ENCODE measurements at places on chromosomes 12 and 14. TPM values are rescaled to one million over a fixed set of nuclear protein-coding genes. Genes with fewer than 3 reads are reported as not detected.

DNA sequence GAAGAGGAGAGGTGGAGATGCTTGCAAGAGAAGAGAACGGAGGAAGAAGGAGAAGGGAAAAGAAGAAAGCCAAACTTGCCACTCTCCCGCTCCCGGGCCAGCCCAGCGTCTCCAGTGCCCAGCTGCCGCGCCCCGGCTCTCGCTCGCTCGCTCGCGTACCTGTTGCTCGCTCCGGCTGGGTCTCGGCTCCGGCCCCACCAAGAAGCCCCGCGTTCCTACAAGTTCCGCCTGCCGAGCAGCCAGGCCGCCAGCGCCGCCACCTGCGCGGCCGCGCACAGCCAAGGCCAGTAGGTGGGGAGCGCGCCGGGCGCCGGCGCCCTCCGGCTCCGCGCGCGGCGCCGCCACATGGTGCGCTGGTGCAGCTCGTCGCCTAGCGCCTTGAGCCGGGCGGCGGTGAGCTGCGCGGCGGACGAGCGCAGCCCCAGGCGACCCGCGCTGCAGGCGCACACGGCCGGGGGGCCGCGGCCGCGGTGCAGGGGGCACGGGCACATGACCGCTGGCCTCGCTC is 370 bp downstream of the HRK start:
- DNase-seq, result no peak

DNA sequence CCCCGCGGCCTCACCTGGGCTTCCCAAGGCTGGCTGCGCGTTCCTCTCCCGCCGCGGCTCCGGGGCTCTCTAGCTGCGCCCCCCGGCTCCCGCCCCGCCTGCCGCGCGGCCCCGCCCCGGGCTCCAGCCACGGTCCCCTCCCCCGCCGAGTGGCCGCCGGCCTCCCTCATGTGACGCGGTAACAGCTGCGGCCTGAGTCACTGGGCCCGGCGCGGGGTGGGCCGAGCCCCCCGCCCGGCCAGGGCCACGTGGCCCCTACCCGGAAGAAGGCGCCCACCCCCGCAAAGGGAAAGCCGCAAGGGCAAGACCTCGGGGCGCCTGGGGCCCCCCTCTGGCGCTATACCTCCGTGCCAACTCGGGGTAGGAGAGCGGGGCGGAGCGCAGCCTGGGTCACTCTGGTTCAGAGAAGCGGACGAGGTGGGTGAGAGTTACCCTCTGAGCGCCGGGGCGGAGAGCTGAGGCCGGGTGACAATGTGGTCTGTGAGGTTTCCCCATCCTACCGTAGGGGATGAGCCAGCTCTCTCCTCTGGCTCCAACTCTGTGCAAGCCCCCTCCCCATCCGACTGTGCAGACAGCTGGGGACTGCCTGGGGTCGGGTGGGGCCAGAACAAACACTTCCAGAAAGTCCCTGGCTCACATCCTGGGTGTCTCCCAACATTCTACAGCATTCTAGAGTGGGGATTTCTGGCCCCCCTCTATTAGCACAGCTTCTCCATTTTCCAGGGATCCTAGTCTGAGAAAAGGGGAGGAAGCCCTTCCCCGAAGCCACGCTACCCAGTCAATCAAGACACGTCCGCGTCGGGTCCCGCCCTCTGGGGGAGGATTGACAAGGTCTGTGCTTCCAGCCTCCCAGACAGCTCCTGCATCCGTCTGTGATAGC is at the start of gene CD63:
Gene CD63 (minus strand): TSS at position 71 of the 880 bp plus-strand sequence. CDS start 668 bp downstream, outside the sequence.
- peak; percentile 97 for DNase-seq

ACRBP gene
- 0.32 TPM for total RNA-seq

DNA sequence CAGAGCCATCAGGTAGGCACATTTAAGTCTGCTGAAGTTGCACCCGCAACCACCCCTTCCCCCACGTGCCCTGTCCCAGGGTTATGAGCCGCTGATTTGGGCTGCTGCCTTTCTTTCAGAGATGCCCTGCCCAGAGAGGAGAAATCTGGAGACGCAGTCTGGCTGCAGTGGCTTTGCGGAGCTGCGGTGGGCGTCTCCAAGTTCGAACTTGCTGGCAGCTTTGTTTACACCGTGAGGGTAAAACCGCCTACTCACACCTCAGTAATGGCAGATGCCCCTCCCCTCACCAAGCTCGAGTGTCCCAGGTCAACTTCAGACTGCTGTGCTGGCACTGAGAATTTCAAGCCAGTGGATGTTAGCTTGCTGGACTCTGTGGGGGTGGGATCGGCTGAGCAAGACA is 14.7 kb downstream of the PTCSC3 start:
- no peak for DNase-seq

GRCh38 chr12:63318313-63318712 is 167.3 kb upstream of the AVPR1A start:
- no peak for DNase-seq

LRIG3 gene
- 11.5 TPM for total RNA-seq

- DNase-seq, result no peak
Measured at GRCh38 chr12:78275886-78276285, 445.2 kb downstream of the NAV3 start.

ACSS3 gene
- 6.8 TPM for total RNA-seq

TAPBPL gene
- 8.5 TPM for total RNA-seq

DNA sequence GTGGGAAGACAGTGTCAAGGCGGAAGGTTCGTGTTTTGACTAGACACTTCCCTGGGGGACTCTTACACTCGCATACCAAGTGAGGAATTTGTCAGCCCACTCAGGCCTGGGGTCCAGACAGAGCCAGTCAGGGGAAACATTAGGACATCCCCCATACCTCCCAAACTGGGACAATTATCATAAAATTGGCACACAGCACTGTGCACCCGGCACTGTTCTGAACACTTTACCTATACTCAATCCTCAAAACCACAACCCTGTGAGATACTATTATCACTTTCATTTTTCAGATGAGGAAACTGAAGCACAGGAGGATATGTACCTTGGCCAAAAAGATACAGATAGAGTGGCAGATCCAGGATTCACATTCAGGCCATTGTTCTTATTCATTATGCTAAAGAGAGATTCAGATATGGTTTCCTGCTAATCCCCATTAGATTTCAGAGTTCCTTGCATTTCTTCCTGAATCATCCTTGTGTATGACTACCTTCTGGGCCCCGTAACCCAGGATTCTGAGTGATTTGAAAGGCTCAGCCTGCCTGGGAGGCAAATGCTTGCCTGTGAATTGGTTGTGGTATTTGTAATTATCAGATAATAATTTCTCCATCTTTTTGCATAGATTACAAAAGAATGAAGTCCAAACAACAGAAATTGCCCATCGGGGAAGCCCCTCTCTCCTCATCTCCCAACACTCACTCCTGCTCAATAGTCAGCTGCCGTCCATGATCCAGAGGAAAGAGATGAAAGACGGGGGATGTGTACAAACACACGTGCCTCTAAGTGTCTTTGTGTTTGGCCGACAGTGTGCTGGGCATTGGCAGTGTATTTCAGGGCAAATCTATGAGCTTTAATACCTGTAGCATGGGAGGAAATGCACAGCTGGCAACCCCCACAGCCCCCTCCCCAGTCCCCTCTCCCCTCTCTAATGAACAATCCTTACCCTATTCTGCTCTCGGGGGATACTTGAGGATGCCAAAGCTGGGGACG is 4.6 kb downstream of the TAC3 start:
- no peak for DNase-seq

GRCh38 chr12:31950492-31950891 is 8.7 kb upstream of the RESF1 start:
- DNase-seq, result no peak

BCL11B gene
- not detected for total RNA-seq

DNA sequence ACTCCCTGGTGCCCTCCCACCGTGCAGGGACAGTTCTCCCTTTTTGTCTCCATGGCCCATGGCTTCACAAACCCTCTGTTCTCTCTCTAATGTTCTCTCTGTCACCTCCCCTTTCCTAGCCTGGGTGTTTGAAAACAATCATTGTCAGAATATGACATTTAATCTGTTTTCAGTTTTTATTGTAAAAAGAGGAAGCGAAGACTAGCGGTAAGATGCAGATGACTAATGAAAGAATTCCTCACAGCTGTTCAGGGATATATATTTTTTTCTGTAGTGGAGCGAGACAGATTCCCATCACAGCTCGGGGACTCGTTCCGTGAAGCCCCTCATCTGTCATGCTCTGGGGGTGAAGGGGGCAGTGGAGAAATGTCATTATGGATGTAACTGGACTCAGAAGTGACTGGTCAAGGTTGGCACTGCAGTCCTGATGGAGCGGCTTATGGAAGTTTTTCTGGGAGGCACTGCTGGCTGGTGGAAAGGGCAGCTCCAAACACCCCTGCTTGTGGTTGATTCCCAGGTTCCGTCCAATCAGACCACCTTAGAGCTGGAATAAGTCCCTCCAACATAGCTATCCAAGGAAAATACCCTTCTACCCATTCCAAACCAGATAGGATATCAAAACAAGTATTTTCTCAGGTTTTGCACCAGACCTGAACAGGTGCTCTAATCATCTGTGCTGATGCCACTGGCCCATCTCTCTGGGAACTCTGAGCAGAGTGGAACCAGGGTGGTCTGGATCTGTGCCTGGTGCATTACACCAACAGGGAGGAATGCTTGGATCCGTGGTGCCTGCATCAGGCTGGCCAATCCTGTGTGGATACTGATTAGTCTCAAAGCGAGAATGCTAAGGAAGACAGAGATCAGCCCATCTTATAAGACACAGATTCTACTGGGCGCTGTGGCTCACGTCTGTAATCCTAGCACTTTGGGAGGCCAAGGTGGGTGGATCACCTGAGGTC is 84.7 kb downstream of the GPATCH2L start:
- peak; percentile 66 for DNase-seq

GRCh38 chr12:46150735-46151134 is 118.1 kb downstream of the SLC38A1 start:
- DNase-seq, result no peak

DNA sequence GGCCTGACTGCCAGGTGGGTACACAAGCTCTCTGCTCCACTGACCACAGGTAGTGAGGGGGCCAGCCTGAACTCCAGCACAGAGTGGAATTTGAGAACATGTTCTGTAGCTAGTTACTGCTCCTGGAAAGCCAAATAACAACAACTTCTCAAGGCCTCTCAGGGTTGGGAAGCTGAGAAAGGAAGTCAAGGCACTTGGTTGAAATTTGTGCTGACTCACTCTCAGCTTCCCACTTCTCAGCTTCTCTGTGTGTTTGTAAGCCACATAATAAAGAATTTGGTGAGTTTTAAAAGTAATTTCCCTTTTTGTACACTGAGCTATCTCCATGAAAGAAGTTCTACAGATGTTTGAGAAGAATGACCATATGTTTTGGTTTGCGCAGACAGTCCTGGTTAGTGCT is 234.9 kb downstream of the KTN1 start:
- DNase-seq, result peak; percentile 13

DNA sequence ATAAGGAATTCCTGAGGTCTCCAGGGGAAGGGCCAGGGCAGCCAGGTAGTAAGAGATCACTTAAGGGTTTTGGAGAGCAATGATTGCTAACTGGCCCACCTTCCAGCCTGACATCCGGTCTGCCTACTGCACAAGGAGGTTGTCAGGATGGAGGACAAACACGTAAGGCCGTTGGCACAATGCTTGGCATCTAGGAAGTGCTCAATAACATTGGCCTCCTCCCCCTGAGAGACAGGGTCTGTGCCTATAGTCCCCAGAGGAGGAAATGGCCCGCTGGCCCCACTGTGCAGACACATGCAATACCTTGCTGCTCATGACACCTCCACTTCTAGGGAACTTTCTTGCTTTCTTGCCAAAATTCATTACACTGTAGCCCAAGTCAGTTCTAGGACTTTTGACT is 73.2 kb downstream of the NTF3 start:
- DNase-seq, result no peak

CLMN gene
- 3.6 TPM for total RNA-seq

DNA sequence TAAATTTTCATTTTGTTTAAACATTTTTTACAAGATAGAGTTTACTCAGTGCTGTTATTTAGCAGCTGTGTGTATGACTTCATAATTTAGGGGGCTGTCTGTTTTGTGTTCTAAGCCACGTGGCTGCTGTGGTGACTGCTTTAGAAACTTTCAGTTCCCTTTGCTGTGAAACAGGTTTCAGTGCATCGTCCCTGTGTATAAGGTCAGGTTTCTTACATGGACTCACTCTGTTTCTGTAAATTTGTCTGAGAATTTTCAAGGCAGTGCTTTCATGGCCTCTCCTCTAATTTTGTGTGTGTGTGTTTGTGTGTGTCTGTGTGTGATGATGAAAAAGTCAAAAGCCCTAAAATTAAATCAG is 32.4 kb downstream of the BICD1 start:
- peak; percentile 51 for DNase-seq

TIMM9 gene
- total RNA-seq, result 38.2 TPM

POLE2 gene
- total RNA-seq, result 26.5 TPM

DNA sequence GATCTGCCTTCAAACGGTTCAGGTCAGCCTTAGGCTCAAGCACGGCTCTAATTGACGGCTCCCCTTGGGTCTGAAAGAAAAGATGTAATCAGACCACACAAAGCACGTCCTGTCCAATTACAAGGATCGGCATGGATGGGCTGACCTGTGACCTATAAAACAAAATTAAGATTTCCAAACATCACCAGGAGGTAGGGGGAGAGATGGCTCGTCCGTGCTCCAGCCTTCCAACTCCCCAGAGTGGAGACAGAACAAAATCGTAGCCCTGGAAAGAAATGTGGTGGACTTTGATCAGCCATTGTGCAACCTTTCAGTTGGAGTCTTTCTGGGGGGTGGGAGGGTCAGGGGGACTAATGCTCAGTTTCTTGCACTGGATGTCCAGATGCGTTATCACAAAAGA is 226.6 kb upstream of the DIO3 start:
- DNase-seq, result no peak

- peak; percentile 42 for DNase-seq
Measured at GRCh38 chr14:96852823-96853422, 55.7 kb downstream of the VRK1 start.

CPM gene
- 20.5 TPM for total RNA-seq

- peak; percentile 51 for DNase-seq
Measured at GRCh38 chr12:123056053-123056452, 75.6 kb downstream of the ARL6IP4 start.

Measured in LHCN-M2 (cell line).